Muscle of leg (tissue), 16 donors: ENCODE measurements at places on chromosomes 6 and 20. TPM values are rescaled to one million over a fixed set of nuclear protein-coding genes. Genes with fewer than 3 reads are reported as not detected.
A peak's percentile ranks its signal among the peaks of the same experiment; 100 is the strongest.

DNA sequence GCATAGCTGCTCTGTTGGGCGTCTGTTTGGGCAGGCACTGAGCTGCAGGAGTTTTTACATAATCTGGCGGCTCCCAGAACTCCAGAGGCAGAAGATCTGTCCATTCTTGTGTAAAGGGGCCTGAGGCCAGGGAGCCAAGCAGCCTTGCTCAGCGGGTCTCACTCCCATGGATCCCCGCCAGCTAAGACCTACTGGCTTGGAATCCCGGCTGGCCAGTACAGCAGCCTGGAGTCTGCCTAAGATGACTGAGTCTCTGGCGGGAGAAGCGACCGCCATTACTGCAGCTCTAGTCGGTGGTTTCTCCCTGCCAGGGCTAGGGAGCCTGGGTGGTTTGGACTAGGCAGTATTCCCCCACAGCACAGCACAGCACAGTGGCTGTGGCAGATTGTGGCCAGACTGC, 268.4 kb upstream of the SYNCRIP start:
- no peaks in the 10 kb centered on the region for H3K4me1 ChIP-seq
- H3K27me3 ChIP-seq, result no peaks in the 10 kb centered on the region
- no peak overlapping the region for H3K27ac ChIP-seq
- DNase-seq, result no peak
- H3K36me3 ChIP-seq, result no peaks in the 10 kb centered on the region

- no peak overlapping the region for H3K4me3 ChIP-seq
- no peaks in the 10 kb centered on the region for H3K36me3 ChIP-seq
- peaks cover 16% of the 10 kb centered on the region for H3K27me3 ChIP-seq
- H3K4me1 ChIP-seq, result no peaks in the 10 kb centered on the region
- DNase-seq, result no peak
These were observed 311.4 kb downstream of the TFAP2C start for GRCh38 chr20:56940466-56940865.

GRCh38 chr6:11535801-11536230, 1.7 kb upstream of the TMEM170B start:
- peak; percentile 31 for DNase-seq
- H3K27me3 ChIP-seq, result peaks cover 2% of the 10 kb centered on the region
- H3K4me1 ChIP-seq, result peaks cover 4% of the 10 kb centered on the region
- H3K27ac ChIP-seq, result no peak overlapping the region
- H3K4me3 ChIP-seq, result no peak overlapping the region

GRCh38 chr20:22071841-22072240, 366.4 kb downstream of the PAX1 start:
- H3K4me3 ChIP-seq, result no peak overlapping the region
- no peaks in the 10 kb centered on the region for H3K27me3 ChIP-seq
- H3K27ac ChIP-seq, result no peak overlapping the region
- H3K4me1 ChIP-seq, result peaks cover 5% of the 10 kb centered on the region

DNA sequence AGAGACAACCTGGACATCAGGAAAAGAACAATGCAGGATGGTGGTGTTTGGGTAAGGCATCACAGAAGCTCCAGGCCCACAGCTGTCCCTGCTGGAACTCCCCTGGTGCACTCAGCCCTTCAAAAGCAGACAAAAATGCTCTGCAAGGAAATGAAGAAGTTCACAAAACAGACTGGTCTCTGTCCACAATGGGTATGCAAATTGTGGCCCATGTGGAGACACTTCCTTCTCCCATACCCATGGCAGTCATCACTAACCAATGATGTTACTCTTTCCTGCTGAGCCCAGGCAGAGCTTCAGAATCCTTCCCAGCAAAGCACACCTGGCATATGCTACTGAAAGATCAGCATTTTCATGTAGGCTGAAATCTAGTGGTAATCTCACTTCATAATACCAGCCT, 42.6 kb upstream of the PXDC1 start:
- no peak overlapping the region for H3K27ac ChIP-seq
- H3K4me3 ChIP-seq, result no peak overlapping the region
- H3K36me3 ChIP-seq, result no peaks in the 10 kb centered on the region
- DNase-seq, result no peak
- peaks cover 22% of the 10 kb centered on the region for H3K4me1 ChIP-seq

DNA sequence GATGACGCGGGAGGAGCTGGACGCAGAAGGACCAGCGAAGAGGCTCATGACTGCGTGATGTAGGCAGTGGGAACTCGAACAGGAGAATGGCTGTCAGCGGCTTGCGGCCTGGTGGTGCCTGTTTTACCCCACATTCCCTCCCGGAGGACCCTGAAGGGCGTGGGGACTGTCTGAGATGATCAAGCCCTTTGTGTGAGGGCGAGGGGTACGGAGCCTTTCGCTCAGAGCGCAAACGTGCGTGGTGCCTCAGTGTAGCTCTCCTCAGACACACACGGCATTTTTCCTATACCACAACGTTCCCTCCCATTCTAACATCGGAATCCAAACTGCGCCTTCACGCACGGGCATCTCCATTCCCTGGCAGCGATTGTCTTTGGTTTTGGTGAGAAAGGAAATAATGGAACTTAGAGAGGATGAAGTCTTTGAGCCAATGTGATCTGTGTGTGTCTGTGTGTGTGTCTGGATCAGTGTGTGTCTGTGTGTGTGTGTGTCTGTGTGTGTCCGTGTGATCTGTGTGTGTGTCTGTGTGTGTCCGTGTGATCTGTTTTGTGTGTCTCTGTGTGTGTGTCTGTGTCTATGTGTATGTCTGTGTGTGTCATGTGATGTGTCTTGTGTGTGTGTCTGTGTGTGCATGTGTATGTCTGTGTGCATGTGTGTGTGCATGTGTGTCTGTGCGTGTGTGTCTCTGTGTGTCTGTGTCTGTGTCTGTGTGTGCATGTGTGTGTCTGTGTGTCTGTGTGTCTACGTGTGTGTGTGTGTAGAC, 5.3 kb downstream of the PTK6 start:
- H3K36me3 ChIP-seq, result no peaks in the 10 kb centered on the region
- no peak for DNase-seq
- peaks cover 29% of the 10 kb centered on the region for H3K27me3 ChIP-seq
- no peak overlapping the region for H3K27ac ChIP-seq
- peaks cover 19% of the 10 kb centered on the region for H3K4me1 ChIP-seq

- H3K27ac ChIP-seq, result no peak overlapping the region
- H3K4me1 ChIP-seq, result peaks cover 9% of the 10 kb centered on the region
- no peak for DNase-seq
- H3K36me3 ChIP-seq, result peaks cover 37% of the 10 kb centered on the region
These were observed 5.2 kb downstream of the RPS12 start for GRCh38 chr6:132819405-132820161.

DNA sequence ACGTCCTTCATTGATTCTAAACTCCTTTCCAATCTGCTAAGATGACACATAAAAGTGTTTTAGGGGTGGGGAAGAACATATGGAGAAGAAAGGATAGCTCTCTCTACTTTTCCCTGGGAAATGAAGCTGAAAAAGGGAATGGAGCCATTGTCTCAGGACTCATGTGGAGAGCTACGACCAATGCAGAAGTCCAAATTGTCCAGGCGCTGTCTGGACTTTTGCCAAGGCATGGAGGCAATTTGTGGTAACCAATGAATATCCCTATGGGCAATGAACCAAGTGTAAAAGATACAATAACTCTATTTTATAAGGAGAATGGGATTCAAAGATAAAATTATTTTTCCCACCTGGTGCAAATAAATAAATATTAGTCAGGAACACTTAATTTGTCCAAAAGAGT, 16.1 kb downstream of the FBXL4 start:
- H3K27ac ChIP-seq, result no peak overlapping the region
- H3K4me1 ChIP-seq, result no peaks in the 10 kb centered on the region
- H3K36me3 ChIP-seq, result no peaks in the 10 kb centered on the region

DNA sequence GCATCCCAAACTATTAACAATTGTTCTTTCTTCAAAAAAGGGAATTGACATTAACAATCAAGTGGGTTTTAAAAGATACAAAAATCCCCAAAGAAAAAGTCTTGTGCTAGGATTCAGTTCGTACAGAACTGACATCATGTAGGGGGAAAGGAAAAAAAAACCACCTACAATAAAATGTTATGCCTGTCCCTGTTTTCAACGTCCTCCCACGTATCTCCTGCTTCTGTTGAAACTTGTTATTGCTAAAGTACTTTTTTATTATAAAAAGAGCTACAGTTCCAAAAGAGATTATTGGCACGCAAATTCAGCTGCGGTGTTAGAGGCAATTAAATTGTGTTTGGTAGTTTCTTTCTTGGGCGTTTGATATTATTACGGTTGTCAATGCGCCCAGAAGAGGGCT, 102.8 kb upstream of the PHACTR1 start:
- H3K27ac ChIP-seq, result no peak overlapping the region
- no peaks in the 10 kb centered on the region for H3K27me3 ChIP-seq
- no peak overlapping the region for H3K4me3 ChIP-seq
- peak; percentile 33 for DNase-seq

GRCh38 chr6:36977470-36977941, 8.5 kb downstream of the MTCH1 start:
- H3K36me3 ChIP-seq, result peaks cover 68% of the 10 kb centered on the region
- H3K4me3 ChIP-seq, result no peak overlapping the region
- peaks cover 25% of the 10 kb centered on the region for H3K4me1 ChIP-seq
- no peaks in the 10 kb centered on the region for H3K27me3 ChIP-seq
- no peak for DNase-seq

DNA sequence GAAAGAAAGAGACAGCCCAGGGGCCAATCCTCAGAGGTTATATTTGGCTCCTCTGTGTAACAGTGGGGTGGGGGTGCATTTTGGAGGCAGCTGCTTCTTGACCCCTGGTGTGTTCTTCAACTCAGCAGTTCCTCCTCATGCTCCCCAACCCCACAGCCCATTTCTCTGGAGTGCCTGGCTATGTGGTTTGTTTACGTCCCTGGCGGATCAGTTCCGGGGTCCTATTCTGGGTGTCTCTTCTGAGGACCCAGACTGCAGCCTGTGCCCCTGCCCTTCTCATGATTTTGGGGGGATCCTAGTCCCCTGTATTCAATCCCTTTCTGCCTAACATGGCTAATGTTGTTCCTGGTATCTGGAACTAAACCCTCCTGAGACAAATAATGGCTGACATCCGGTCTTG, 70.5 kb upstream of the SULF2 start:
- peaks cover 25% of the 10 kb centered on the region for H3K27me3 ChIP-seq
- H3K27ac ChIP-seq, result no peak overlapping the region
- no peak for DNase-seq
- no peak overlapping the region for H3K4me3 ChIP-seq
- H3K4me1 ChIP-seq, result peaks cover 22% of the 10 kb centered on the region

DNA sequence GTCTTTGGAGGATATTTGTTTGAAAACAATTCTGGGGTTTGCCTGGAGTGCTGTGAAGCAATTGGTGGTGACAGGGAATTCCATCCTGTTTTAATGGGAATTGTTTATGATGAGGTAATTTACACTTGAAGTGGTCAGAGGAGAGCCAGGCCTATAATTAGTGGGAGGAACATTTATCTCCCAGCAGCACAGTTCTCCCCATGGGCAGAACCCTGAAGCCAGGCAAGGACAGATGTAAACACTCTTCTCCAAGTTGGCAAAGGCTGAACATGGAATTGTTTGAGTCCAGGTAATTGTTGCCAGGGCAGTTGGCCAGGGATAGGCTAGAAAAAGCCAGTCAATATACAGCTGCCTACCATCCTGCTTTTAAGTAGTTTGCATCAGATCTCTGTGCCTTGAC, 789.7 kb downstream of the FRK start:
- H3K27me3 ChIP-seq, result no peaks in the 10 kb centered on the region
- DNase-seq, result peak; percentile 45
- H3K4me3 ChIP-seq, result no peak overlapping the region
- H3K36me3 ChIP-seq, result no peaks in the 10 kb centered on the region

DNA sequence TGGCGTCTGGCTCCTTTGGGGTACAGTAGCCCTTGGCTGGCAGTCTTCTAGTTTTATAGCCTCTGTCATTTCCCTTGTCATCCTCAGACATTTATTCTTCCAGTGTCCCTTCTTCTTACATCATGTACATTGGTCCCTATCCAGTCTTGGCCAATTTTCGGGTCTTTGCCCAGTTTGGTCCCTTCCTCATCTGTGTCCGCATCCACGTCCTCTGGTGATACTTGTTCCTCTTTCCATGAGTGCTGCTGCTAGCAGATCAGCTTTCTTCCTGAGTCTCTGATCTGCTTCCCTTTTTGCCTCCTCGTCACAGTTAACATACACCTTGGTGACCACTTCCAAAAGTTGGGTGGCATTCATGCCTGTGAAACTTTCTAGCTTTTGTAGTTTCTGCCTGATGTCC, 86.2 kb upstream of the GPR6 start:
- H3K27ac ChIP-seq, result no peak overlapping the region
- no peaks in the 10 kb centered on the region for H3K4me1 ChIP-seq
- H3K36me3 ChIP-seq, result no peaks in the 10 kb centered on the region
- DNase-seq, result peak; percentile 65

DNA sequence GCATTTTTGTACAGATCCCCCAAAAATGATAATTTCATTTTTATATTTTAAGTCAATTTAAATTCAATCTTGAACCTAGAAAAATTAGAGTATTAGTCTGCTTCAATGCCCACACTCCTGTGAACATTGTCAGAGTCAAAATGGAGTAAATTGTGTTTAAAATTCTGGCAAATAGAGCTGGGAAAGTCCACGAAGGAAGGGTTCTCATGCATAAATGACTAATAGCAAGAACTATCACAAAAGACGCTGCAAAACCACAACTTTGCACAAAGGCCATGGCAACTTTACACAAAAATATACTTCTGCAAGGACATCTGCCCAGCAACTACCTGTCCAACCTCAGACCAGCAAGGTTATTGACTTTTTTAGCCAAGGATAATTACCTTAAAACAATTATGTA, 203.2 kb upstream of the SMLR1 start:
- no peak for DNase-seq
- no peak overlapping the region for H3K4me3 ChIP-seq
- no peaks in the 10 kb centered on the region for H3K36me3 ChIP-seq
- no peaks in the 10 kb centered on the region for H3K27me3 ChIP-seq

DNA sequence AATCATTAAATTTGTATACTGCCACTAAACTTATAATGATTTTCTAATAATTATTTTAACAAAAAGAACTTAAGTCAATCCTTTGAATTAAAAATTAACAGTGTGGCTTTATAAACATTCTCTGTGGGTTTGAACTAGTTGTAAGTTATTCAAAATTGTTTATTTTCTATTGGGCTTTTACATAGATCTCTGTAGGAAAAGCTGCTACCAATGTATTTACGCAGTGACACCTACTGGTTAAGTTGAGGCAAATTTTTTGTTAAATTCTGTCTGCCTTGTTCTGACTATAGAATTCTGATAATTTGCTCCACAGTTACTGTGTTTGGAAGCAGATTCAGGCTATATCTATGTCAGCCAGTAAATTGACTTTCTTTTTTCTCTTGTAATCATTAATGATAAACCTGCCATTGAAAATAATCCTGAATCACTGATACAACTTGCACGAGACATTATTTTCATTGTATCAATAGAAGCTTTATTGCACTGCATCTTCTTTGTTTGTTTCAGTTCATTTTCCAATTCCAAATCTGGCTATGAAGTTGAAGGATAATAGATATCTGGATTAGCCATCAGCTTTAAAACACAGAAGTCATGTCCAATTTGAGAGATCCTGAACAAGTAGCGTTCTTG, 66.0 kb upstream of the UTRN start:
- no peaks in the 10 kb centered on the region for H3K36me3 ChIP-seq
- no peak overlapping the region for H3K27ac ChIP-seq
- peak; percentile 73 for DNase-seq
- no peak overlapping the region for H3K4me3 ChIP-seq

Gene POLR1C
- polyA plus RNA-seq, result 22.2 TPM

Gene FOXQ1
- polyA plus RNA-seq, result not detected

Gene SOX18
- 14.4 TPM for polyA plus RNA-seq

Gene HAO1
- polyA plus RNA-seq, result not detected

Gene CRISP2
- polyA plus RNA-seq, result not detected

Gene BHLHE23
- not detected for polyA plus RNA-seq
